ENCODE measurements at places on chromosomes 12 and 14.

- peak; percentile 62 for DNase-seq
These were observed at the start of gene CCDC177 for GRCh38 chr14:69574263-69574953. Gene CCDC177, minus strand, starts transcription at chr14:69574871. Its CDS starts 1,249 bp downstream, at chr14:69573622.

DNA sequence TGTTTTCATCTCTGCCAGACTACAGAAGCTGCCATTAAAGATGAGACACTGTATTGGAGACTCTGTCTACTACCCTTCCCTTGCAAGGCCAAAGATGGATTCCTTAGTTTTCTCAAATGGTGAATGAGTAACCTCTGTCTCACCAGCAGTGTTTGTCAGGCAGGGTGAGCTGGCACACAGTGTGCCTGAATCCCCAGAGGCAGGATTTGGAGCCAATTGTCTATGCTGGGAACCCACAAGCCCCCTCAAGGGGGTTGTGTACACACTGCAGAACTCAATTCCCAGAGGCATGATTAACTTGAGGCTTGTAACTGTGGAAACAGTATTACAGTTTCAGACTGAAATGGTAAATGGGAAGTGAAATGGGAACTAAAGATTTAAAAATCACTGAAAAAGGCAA, 136.8 kb upstream of the PTPRB start:
- no peak for DNase-seq

DNA sequence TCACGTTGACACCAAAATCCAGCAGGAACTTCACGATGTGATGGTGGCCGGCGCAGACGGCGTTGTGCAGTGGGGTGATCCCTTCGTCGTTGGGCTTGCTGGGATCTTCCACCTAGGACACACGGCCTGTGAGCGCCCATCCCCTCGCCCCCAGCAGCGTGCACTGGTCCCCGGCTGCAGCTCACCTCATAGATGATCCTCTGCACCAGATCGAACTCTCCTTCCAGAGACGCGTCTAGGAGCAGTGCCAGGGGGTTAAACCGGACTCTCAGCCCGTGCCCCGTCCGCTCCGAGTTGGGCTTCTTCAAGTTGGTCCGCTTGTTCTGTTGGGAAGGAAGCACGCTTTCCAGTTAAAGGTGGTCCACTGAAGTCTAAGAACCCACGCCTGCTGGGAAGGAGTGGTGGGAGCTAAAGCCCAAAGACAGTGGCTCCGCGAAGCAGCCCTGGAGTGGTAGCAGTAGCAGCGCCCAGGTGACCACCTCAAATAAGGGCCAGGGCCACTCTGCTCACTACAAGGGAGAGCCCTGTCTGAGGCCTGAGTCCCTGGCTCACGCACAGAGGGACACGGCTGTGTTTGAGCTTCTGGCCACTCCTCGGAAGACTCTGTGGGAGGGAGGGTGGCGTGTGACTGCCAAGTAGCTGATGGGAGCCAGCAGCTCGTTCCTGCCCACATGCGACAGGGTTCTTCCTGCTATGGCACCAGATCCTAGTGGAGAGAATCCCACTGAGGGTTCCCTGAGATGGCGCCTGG, 23.3 kb downstream of the ZFYVE21 start:
- DNase-seq = no peak

DNA sequence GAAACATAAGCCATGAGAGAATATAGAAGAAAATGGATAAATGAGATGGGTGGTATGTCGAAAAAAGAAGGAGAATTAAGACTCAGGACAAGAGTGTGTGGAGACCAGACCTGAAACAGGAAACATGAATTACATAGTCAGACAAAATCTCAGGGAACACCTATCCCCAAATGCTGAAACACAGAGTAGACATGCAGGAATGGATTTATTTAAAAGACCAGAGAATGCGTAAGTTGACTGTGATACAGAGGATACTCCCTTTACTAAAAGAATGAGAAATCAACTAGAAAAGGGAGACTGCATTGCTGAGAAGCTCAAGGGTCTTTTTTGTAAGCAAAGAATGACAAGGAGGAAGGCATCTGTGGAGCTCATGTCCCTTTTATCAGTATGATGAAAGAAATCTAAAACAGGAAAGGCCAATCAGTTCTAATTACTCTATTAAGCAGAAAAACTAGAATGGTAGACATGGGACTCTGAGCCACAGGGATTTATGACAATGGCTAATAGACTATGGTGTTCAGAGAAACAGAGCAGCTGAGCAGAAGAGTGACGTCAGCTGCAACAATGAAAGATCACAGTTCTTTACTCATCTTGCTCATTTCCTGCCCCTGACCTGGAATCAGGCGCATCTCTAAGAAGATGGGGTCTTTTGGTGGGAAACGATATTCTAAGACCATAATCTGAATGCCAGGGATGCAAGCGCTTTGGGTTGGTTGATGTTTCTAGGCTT, 138.9 kb upstream of the DHRS4 start:
- DNase-seq = no peak

- DNase-seq = no peak
These were observed 638.3 kb upstream of the TBX3 start for GRCh38 chr12:115322275-115322674.

GRCh38 chr14:100129161-100129589, 30.3 kb downstream of the DEGS2 start:
- no peak for DNase-seq

GRCh38 chr14:97056086-97056485, 258.9 kb downstream of the VRK1 start:
- no peak for DNase-seq

- DNase-seq = no peak
These were observed 2.0 kb upstream of the PCK2 start for GRCh38 chr14:24092110-24092504.

DNA sequence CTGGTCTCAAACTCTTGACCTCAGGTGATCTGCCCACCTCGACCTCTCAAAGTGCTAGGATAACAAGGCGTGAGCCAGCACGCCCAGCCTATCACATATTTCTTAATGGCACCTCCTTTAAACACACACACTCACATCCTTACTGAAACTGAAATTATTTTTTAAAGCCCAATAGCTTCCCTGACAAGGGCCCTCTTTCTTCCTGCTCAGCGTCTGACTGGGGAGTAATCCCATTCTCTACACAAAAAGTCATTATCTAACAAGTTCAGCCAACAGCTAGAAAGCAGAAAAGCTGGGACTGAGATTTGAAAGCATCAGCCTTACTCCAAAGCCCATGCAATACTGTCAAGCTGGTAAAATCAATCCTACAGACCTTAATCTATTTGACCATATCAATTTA, 10.0 kb upstream of the AICDA start:
- no peak for DNase-seq

- no peak for DNase-seq
These were observed 2.2 kb downstream of the SSTR1 start for GRCh38 chr14:38209572-38210557.

DNA sequence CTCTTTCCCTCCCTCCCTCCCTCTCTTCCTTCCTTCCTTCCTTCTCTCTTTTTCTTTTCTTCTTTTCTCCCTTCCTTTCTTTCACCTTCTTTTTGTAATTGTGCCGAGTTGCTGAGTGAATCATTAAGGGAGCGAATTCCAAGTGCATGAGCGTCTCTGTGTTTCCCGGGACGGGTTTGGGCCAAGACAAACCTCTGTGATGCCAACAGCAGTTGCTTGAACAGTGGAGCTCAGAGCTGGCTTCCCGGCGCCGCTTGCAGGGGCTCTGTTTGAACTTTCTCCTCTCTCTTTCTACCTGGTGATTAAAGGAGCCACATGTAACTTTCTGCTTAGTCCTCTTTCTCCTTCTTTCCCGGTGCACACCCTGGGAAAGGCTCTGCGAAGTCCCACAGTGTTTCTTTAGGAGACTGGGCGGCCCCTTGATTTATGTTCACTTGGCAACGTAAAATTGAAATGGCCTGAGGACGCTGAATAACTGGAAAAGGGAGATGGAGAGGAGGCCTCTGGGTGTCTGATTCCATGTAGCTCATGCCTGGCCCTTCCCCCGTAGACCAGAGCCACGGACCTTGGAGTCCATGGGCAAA, 33.7 kb upstream of the MAP1LC3B2 start:
- no peak for DNase-seq

GRCh38 chr12:53241623-53242412, 9.8 kb upstream of the RARG start:
- no peak for DNase-seq

GRCh38 chr12:98606359-98606988, 13.0 kb downstream of the SLC25A3 start:
- DNase-seq = no peak

GRCh38 chr12:124034297-124034696, 61.3 kb downstream of the ZNF664 start:
- DNase-seq = no peak

DNA sequence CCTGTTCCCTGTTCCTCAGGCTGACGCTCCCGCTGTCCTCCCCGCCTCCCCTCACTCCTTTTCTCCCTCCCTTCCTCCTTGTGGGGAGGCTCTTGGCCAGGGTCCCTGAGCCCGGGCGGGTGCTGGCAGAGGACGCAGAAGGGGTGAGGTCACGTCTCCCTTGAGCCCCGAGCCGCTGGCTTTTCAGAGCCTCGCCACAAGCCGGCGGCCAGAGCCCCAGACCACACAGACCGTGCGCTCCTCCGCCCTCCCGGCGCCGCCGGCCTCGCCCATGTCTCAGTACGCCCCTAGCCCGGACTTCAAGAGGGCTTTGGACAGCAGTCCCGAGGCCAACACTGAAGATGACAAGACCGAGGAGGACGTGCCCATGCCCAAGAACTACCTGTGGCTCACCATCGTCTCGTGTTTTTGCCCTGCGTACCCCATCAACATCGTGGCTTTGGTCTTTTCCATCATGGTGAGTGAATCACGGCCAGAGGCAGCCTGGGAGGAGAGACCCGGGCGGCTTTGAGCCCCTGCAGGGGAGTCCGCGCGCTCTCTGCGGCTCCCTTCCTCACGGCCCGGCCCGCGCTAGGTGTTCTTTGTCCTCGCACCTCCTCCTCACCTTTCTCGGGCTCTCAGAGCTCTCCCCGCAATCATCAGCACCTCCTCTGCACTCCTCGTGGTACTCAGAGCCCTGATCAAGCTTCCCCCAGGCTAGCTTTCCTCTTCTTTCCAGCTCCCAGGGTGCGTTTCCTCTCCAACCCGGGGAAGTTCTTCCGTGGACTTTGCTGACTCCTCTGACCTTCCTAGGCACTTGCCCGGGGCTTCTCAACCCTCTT, at the start of gene TMEM233:
TMEM233 (plus strand) TSS at position 197 of the 821 bp plus-strand sequence; CDS start at position 272, 75 bp downstream.
- no peak for DNase-seq

- no peak for DNase-seq
These were observed 179.7 kb downstream of the TTC8 start for GRCh38 chr14:89004166-89004565.

GRCh38 chr12:55736780-55737580, 5.9 kb upstream of the GDF11 start:
- peak; percentile 66 for DNase-seq

DNA sequence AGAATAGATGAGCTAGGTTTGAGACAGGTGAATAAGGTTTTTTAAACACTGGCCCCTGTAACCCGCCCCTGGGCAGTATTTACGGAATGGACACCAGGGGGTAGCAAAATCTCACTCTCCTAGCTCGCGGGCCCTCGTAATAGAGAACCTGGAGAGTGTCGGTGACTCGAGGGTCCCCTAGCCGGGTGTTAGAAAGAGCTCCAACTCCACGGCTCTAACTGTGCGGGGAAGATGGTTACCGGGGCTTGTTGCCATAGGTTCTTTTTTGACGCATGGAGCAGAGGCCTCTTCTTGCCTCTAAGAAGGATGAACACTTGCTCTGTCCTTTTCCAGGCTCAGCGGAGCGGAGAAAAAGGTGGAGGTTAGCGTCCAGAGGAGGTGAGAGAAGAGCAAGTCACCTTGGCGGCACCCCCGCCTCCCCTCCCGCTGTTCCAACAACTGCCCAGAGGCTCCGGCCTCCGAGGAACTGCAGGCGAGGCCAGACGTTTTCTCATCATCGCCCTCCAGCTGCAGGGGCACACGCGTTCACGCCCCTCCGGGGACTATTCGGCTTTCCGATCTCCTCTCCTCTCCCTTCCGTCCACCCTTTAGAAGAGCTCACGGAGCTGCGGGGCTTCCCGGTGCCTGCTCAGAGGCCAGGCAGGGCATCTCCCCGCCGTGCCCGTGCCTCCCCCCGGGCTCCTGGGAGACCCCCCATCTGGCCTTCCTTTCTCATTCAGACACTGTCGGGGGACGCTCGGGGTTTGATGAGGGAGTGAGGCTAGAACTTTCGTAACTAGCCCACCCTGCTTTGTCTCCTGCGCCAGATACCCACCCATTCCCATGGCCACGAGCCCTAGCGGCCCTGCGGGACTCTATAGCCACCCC, 1.4 kb upstream of the ARHGEF40 start:
- DNase-seq = peak; percentile 55

- DNase-seq = no peak
These were observed 139.4 kb downstream of the TBX5 start for GRCh38 chr12:114266536-114266935.

DNA sequence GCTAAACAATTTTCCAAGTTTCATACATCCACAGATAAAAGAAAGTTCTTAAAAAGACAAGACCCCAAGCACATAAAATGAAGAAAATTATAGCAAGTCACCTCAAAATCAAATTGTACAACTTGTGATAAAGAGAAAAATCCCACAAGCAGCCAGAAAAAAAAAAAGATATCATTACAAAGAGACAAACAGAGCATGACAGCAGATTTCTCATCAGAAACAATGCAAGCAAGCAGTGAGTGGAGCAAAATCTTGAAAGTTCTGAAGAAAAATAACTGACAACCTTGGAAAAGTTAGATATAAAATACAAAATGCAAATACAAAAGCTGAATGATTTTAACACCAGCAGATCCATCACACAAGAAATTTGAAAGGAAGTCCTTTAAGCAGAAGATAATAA, 194.5 kb upstream of the SOX5 start:
- no peak for DNase-seq

- DNase-seq = no peak
These were observed 7.3 kb downstream of the ERBB3 start for GRCh38 chr12:56087220-56087619.

DNA sequence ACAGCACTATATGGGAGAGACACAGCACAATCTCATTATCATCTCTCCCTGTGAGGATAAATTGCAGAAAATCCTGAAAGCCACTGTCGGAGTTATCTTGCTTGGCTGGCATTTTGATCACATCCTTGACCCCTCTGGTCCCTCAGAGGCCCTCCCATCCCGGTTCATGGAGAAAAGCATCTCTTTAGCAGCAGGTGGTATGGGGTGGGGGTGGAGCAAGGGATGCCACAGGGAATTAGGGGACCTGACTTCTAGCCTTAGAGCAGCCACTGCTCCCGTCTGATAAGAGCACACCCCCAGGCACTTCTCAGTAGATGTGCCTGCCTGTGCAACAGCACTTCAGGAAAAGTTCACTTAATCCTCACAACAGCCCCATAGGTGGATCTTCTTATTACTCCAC, 38.6 kb downstream of the GRIN2B start:
- no peak for DNase-seq

GRCh38 chr12:20183563-20183962, 184.8 kb upstream of the PDE3A start:
- DNase-seq = no peak

- DNase-seq = peak; percentile 18
These were observed 236.5 kb upstream of the GRIP1 start for GRCh38 chr12:66915306-66915904.

DNA sequence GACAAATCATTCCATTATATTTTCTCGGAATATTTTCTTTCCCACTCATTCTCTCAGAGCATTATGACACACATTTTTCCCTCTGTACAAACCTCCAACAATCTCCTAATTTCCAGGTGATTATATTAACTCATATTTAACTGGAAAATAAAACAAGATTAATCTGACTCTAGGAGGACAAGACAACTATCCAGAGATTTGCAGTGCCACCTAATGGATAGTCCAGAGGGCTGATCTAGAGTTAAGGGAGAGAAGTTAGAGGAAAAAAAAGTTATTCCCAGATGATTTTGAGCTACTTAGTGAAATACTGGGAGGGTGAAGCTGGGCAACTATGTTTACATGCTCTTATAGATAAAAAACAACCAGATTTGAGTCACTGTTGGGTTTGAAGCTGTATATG, 161.7 kb downstream of the ALX1 start:
- no peak for DNase-seq

GRCh38 chr14:75519826-75520728, 2.2 kb upstream of the BATF start:
- no peak for DNase-seq
